ENCODE measurements at places on chromosomes 16 and 17.

DNA sequence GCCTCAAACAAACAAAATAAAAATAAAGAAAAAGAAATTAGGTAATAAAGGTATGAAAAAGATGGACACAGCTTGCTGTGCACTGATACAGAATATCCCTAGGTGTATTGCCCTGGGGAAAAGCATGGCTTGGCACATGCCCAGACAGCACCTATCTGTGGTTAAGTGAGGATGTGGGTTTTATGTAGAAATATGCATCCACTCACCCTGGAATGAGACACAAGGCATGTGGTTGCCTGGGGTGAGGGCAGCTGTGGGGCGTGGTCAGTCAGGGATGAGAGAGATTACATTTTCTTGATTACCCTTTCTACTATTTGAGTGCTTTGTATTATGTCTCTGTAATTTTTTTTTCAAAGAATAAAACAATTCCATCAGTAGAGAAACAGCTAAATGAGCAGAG lies 6.9 kb downstream of the PLLP start:
- DNase-seq: no peak

DNA sequence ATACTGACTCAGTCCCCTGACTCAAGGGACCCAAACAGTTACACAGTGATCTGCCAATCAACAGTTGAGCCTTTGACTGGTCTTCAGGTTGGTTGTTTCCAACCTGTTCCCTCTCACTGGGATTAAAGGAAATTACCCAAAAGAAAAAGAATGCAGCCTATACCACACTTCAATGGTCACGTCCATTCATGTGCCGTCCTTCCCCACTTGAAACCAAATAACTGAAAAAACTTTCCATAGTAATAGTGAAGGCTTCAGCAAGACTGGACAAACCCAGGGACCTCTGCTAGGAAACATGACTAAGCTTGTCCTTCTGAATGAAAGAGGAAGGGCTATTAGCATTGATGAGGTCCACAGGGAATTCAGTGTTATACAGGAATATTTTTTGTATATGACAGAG lies 30.6 kb downstream of the MRPS23 start:
- DNase-seq: no peak

DNA sequence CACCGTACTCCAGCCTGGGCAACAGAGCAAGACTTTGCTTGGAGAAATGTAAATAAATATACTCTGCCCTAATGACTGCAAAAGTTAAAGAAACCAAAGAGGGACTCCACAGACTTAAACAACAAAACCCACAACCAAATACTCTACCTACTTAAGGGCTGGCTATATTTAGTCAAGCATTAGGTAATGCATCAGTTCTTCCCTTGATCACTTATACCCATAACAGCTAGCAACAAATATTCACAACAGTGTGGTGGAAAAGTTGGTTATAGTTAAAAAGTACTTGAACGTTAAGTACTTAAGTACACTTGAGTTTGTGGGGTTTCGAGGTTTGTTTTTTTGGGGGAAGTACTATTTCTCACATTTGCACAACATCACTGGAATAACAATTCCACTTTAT lies 5.4 kb upstream of the HEXIM2 start:
- DNase-seq: no peak

GRCh38 chr16:49484936-49485335 lies 111.3 kb downstream of the C16orf78 start:
- no peak for DNase-seq

GRCh38 chr17:76642032-76642561 lies 1.5 kb downstream of the ST6GALNAC1 start:
- no peak for DNase-seq

DNA sequence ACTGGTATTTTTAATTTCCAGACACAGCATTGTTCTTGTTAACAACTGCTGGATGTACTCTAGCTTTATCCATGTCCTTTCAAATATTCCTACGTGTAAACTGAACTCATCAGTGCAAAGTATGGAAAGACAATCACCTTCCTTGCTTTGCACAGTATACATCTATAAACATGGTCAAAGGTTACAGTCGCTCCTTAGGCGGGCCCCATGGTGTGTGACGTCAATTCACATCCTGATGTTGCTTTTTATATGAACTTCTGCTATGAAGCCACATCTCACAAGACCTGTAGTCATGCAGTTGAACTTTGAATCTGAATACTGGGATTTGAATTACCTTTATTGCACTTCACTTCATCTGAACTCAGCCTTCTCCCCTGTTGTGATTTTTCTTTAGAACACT lies 447.6 kb upstream of the PSMD7 start:
- DNase-seq: no peak

GRCh38 chr16:57098188-57098841 lies 5.9 kb downstream of the CPNE2 start:
- no peak for DNase-seq

GRCh38 chr17:78044280-78044835 lies 84.2 kb downstream of the TMC6 start:
- DNase-seq: no peak

DNA sequence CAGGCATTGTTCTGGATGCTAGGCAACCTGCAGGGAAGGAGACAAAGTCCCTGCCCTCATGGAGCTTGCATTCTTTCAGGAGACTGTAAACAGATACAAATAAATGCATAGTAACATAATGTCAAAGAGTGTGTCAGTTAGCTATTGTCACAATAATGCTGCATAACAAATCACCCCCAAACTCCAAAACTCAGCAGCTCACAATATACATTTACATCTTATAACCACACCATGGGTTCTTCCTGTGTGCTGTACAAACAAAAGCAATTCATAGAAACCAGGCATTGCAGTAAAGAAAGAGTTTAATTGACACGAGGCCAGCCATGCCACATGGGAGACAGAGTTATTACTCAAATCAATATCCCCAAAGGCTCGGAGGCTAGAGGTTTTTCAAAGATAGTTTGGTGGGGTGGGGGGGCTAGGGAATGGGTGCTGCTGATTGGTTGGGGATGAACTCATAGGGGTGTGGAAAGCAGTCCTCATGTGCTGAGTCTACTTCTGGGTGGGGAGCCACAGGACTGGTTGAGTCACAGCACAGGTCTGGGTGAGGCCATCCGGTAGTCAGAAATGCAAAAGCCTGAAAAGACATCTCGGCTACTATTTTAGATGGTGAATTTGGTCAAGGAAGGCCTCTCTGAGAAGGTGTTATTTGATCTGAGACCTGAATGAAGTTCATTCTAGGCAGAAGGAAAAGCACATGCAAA lies 79.0 kb downstream of the GPRC5B start:
- no peak for DNase-seq

DNA sequence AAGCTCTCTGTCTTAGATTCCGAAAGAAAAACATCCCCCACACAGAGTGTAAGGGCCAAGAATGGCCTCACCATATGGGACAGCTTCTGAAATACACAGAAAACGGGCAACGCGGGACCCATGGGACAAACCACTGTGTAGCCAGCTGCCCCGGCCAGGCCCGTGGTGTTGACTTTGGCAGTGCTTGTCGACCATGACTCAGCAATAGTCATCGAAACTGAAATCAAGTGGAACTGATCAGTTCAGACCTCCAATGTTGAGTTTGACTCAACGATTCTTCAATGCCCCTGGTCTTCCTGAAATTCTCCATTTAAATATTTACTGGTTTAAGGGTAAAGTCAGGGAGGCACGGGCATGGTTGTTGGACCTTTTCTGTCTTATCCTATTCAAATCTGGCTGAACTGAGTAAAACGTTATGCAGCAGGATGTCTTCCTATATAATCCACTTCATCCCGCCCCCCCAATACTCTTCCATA lies 27.5 kb downstream of the ZFHX3 start:
- no peak for DNase-seq

DNA sequence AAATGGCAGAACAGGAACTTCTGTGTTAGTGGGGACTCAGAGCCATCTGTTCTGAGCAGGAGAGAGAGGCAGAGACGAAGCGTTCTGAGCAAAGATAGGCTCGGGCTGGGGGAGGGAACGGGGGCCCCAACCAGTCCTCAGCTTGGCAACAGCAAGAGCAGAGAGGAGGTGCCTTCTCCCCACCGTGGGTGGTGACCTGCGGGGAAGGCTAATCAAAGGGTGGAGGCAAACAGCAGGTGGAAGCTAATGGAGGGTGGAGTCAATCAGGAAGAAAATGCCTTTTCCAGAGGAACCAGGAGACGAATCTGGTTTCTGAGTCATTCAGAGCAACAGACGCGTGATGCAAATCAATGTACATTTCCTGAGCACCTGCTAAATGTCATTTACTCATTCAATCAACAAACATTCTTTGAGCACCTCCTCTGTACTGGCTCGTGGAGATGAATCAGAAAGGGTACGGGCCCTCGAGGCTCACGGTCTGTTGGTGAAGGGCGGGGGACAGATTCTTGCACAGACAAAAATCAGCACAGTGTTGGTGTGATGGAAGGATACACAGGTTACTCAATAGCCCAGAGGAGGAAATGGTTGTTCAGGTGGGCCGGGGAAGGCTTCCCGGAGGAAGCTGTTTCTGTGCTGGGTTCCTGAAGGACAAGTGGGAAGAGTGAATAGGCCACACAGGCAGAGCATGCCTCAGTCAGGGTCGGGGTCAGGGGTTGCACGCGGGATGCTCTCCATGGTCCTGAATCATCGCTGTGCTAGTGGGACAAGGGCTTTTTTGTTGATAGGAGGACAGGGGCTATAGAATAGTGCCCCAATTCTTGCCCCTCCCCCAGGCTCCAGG lies 5.7 kb upstream of the SPNS2 start:
- peak; percentile 82 for DNase-seq

- no peak for DNase-seq
These were observed 7.2 kb upstream of the MFSD6L start for GRCh38 chr17:8806253-8806925.

- no peak for DNase-seq
These were observed 1.0 kb downstream of the SSTR2 start for GRCh38 chr17:73165616-73166404.

DNA sequence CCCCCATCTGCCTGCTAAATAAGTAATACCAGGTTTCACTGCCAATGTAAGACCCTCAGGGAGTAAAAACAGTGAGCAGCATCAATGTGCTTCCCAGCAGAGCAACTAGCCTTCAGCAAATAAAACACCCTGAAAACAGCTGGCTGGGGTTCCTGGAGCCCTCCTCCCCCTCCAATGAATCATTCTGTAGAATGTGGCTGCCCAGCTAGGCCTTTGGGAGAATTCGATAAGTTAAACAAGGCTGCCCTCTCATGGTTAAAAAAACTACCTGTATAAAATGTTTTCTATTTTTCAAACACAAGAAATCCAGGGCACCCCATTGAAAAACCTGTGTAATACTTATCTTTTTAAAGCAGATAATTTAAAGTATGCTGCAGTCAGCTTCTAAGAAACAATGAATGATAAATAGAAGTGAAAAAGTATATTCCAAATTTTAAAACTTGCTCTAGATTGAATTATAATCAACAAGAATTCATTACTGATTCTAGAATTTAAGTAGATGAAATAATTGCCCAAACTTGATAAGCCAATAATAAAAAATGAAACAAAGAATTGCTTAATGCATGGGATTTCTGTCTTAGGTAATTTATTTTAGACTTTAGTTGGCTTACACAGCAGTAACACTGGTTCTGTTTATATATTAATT lies 9.4 kb upstream of the TOM1L1 start:
- no peak for DNase-seq

- DNase-seq: no peak
These were observed 21.4 kb downstream of the GRIN2C start for GRCh38 chr17:74838274-74838673.

DNA sequence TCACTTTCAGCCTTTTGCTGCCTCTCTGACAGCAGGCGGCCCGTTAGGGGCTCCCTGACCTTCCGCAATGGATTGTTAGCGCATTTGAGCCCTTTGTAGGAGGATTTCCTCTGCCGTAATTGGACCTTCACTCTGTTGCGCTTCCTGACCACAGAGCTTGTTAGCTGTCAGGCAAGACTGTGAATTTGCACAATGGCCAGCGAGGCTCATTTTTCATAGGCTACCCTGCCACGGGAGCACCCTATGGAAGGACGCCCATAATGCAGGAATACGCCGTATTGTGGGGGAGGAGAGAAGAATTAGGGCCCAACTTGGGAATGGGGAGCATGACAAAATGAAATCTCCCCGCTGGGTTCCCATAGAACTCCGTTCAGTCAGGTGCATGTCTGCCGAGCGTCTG lies 205.2 kb upstream of the NLRP1 start:
- DNase-seq: no peak

DNA sequence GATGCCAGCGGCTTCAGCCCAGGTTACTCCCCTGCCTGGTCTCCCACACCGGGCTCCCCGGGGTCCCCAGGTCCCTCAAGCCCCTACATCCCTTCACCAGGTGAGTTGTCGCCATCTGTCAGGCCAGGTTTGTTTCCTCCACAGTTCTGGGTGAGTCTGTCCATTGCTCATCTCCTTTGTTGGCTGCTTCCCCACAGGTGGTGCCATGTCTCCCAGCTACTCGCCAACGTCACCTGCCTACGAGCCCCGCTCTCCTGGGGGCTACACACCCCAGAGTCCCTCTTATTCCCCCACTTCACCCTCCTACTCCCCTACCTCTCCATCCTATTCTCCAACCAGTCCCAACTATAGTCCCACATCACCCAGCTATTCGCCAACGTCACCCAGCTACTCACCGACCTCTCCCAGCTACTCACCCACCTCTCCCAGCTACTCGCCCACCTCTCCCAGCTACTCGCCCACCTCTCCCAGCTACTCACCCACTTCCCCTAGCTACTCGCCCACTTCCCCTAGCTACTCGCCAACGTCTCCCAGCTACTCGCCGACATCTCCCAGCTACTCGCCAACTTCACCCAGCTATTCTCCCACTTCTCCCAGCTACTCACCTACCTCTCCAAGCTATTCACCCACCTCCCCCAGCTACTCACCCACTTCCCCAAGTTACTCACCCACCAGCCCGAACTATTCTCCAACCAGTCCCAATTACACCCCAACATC lies 28.8 kb downstream of the POLR2A start:
- no peak for DNase-seq

DNA sequence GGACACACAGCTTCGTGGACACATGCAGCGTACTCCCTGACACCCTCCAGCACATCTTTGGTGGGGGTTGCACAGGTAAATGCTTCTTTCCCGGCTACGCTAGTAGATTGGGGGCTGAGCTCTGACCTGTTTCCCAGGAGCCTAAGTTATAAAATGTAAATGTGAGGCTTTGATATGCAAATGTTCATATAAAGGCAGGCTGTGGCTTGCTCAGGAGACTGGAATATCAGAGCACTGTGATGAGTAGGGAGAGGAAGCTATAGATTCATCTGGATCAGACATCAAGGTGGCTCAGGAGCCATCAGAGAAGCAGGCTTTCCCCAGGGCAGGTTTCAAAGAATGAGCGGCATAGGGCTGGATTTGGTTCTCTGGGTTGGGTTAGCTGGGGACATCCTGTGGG lies 3.4 kb upstream of the ETV4 start:
- DNase-seq: no peak

GRCh38 chr16:72369274-72369673 lies 197.3 kb upstream of the PMFBP1 start:
- DNase-seq: no peak

DNA sequence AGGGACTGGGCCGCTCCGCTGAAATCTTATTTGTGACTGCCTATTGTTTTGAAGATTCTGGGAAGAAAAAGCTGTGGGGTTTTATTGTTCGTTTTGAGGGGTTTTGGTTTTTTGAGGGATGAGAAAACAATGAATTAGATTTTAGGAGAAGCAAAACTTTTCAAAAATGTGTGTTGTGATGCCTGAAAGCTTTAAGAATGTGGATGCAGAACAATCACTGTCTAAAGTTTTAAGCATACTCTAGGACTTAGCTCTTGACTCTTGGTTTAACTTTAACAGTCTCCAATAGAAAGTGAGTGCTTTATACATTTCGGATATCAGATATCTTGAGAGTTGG lies 899 bp downstream of the CFAP52 start:
- no peak for DNase-seq

Data from putamen (tissue), 1 donor.